NCI-H2081 (cell line): ENCODE measurements at places on chromosomes 7 and 10.

DNA sequence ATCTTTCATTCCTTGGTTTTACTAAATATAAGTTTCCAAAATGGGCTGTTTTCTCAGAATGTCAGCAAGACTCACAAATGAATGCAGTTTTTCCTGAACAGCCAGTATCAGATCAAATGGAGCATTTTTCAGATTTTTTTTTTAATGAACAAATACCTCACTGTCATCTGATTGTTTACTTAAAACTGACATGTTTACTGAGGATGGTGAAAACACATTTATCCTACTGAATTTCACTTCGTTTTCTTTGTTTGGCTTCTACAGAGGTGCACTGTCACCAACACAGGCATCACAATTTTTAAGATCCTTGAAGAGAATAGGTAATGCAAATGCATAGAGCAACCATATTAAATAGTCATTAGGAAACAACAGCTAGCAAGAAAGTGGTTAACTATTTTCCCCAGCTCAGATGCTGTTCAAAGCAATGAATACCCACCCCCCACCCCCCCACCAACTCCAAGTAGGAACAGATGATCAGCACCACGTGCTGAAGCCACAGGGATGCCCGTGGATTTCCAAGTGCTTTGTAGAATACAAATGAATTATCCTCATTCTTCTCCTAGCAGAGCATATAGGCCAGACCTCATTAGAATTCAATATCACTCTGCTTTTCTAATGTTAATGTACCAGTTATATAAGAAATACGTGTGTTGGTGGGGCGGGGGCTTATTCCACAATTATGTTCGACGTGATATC, 205.9 kb downstream of the SKAP2 start:
- peak; percentile 85 for DNase-seq

GRCh38 chr7:128827971-128828711, 2.1 kb upstream of the FLNC start:
- no peak for DNase-seq

DNA sequence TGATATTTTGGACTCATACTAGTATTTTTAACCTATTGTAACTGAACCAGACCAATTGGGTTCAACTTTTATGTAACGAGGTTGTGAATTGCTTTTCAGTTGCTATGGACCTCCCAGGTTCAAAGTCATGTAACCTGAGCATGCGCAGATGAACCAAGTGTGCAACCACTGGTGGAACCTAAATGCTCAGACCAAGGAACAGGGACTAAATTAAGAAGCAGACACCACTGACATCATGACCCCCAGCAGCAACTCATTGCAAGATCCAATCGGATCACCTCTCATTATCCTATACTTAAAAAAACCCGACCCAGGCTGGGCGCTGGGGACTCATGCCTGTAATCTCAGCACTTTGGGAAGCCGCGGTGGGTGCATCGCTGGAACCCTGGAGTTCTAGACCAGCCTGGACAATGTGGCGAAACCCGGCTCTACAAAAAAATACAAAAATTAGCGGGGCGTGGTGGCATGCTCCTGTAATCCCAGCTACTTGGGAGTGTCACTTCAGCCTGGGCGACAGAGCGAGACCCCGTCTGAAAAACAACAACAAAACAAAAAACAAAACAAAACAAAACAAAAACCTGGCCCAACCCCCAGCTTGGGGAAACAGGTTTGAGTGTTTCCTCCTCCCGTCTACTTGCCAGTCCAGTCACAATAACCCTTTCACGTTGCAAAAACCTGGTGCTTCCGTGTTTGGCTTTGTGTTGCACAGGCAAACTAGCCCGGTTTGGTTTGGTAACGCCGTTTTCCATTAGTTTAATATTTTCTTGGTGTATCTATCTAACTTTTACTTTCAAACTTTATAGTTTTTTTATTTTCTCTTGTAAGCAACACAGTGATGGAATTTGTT, 11.3 kb upstream of the ZNF518A start:
- DNase-seq = no peak

GRCh38 chr7:24669971-24670591, 87.2 kb downstream of the GSDME start:
- no peak for DNase-seq

DNA sequence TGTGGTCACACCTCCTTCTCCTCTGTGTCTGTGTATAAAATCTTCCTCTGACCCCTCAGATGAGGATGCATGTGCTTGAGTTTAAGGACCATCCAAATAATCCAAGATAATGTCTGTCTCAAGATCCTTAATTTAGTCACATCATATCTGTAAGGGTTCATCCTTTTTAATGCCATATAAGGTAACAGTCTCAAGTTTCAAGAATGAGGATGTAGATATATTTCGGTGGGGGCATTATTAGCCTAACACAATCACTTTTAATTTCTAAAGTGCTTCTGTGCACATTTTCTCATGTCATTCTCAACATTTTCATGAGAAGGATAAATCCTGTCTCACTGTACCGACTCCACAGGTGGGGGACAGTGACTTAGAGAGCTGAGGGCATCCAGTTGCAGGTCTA, 235.3 kb downstream of the BUB3 start:
- no peak for DNase-seq

DNA sequence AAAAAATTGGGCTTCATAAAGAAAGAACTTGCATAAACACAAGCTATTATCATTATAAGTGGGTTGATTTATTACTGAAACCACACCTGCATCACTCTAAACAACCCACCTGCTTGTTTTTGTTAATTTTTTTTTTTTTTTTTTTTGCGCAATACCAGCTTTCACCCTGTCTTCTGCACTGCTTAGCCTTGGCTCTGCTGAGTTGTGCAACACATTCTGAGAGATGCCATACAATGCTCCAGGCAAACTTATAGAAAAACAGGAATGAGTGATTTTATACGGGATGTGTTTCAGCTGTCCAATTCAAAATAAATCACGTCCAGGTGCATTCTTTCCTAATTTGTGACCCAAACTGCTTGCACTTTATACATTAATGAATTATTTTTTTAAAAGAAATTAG, 923.6 kb downstream of the GATA3 start:
- no peak for DNase-seq

GRCh38 chr7:55127135-55127551, 108.3 kb downstream of the EGFR start:
- no peak for DNase-seq

DNA sequence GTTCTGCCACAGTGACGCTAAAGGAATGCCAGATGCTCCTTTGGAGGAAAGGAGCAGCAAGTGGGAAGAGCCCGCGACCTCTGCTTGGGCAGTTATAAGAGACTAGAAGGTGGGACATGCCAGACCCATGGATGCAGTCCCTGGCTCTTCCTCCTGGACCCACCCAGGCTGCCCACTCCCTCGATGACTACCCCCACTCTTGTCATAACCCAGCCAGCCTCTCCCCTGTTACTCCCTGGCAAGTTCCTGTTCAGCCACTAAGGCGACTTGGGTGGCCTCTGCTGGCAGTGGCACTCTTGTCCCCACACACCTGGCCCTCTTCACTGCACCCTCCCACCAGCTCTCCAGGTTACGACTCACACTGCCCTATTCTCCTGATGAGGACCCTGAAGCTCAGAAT, 33.5 kb downstream of the COL13A1 start:
- no peak for DNase-seq

GRCh38 chr7:22074897-22075296, 129.2 kb upstream of the CDCA7L start:
- DNase-seq = no peak

DNA sequence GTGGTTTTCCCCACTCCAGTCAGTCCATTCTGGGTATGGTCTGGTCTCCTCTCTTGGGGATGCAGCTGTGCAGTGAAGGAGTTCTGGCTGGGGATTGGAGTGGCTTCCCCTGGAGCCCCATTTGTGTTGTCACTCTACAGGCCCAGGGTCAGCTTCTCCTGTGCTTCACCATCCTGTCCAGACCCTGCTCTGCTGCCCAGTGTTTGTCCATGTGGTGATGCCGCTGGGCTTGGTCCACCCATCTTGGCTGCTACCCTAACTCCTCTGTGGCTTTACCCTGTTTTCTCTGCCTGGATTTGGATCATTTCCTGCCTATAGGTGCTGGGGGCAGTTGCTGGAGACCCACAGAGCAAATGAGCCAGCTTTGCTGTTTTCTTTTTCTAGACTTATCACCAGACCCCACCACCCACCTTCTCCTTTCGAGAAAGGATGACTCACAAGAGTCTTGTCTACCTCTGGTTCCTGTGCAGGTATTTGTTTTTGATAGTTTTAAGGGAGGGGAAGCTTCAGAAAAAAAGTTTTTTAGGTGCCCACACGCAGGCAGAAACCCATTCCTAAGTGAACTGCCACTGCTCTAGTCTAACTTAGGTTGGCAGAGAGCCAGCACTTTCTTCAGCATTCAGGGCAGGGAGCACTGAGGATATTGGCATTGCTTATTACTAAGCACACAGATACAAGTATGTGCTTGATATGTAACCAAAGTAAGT, 8.5 kb downstream of the ZDHHC16 start:
- DNase-seq = no peak

GRCh38 chr7:54615537-54615936, 73.4 kb downstream of the VSTM2A start:
- no peak for DNase-seq

DNA sequence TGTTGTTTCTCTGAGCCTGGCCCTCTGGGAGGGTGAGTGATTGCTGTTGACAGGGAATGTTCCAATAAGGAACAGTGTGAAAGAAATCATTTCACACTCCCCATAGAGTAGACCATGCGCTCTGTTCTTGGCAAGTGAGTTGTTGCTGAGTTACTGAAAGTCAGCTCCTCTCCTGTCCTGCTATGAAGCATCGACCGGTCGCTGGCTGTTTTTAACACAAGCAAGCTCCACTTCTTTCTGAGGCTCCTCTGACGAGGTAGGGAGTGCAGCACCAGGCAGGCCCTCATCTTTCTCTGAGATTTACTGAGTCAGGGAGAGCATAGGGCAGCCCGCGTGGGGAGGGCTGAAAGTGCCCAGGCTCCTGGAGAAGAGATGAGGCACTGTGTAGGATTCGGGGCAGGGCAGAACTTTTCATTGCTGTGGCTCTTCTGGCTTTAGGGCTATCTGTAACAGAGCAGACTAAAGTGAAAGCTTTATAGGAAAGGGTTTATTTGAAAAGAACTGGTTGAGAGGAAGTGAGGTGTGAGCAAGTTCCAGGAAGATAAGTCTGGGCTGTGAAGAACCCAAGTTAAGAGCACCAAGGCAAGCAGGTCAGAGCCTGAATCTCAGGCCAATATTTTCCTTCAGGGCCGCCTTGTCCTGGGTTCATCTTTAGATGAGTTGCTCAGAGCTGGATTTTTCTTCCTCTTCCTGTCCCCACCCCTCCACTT, 332.2 kb downstream of the CCSER2 start:
- DNase-seq = no peak

- no peak for DNase-seq
These were observed 115.2 kb downstream of the RNLS start for GRCh38 chr10:88467835-88468485.

GRCh38 chr10:47245731-47246350, 54.2 kb upstream of the GDF10 start:
- no peak for DNase-seq

- no peak for DNase-seq
These were observed 178.4 kb upstream of the LRRTM3 start for GRCh38 chr10:66747451-66747850.

DNA sequence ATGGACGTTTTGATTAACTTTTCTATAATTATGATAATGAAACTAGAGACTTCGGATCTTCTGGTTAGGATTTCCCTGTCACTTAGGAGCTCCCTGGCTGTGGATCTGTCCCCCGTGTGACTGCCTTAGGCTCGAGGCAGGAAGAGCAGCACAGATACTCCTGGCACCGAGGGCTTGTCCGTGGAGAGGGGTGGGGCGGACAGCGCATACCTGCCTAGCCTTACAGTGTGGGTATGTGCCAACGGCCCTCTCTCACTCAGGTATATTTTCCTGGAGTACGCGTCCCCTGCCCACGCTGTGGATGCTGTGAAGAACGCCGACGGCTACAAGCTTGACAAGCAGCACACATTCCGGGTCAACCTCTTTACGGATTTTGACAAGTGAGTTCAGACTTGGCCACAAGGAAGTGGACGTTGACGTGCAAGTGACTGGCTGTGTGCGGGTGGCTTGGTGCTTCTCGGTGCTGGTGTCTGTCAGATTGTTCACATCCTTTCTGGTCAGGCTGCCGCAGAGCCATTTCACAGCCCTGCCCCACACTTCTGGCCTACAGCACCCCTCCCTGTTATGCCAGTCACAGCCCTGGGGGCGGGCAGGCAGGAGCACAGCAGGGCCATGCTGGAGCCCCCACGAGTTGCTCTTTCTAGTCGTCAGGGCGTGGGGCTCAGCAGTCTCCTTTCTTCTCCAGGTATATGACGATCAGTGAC, 7.9 kb downstream of the EIF3B start:
- no peak for DNase-seq

DNA sequence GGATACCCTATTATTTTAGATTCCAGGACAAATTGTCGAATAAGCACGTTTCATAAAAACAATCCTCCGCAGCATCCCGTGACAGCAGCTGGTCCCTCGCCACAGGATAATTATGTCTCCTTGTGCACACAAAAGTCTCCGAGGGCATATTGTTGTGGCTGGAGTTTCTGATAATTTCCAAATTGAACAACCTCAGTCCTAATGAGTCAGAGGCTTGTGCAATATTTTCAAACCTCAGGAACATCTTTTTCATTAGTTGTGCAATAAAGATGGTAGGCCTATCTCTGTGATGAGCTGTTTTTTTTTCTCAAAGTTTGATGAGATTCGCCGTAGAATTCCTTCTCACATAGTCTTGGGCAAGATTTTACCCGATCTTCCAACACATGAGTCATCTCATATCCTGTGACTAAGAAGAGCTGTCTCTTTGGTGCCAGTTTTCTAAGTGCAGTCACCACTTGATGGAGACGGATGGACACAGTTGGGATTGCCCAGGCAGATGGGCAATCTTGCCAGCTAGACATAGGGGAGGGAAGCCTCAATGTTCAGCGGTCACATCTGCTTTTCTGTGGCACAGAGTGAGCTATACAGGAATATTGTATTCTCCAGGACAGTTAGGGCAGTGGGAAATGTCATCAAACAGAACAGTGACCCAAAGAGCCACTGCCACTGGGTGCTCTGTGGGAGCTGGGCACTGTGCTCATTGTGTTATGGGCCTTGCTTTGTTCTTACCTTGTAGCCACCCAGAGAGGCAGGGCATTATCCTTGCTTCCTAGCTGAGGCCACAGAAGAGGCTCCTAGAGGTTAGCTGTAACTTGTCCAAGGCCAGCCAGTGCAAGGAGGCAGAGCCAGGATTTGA, 7.8 kb downstream of the HTRA1 start:
- DNase-seq = no peak

DNA sequence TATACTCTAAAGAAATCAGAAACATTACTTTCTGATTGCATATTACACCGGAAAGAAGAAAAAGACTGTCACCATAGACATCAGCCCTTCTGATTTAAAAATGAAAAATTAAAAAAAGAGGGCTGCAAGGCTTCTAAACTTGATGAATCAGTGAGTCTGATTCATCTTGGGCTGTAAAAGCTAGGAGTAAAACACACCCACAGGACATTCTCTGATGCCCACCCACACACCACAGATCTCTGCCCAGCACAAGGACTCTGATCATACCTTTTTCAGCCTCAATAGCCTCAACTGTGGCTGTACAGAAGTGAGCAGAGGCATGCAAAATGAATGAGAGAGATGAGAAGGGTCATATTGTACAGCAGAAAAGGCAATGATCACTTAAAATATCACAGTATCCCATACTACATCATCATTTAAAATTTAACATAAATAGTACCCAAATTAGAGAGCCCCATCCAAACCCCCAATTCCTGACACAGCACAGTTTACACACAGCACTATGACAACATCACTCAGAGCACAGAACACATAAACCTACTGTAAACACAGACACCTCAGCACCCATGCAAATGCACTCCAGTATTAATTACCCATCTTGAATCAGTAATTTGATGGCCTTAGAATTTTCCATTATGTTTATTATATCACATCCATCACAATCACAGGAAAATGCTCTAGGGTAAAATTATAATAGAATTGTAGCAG, 6.4 kb upstream of the MSS51 start:
- DNase-seq = peak; percentile 42

- DNase-seq = no peak
These were observed 19.2 kb downstream of the CFAP70 start for GRCh38 chr10:73339436-73339835.
